Epithelial cell of proximal tubule (primary cell): ENCODE measurements at places on chromosomes 1 and 21. TPM values are rescaled to one million over a fixed set of nuclear protein-coding genes. Genes with fewer than 3 reads are reported as not detected.

DNA sequence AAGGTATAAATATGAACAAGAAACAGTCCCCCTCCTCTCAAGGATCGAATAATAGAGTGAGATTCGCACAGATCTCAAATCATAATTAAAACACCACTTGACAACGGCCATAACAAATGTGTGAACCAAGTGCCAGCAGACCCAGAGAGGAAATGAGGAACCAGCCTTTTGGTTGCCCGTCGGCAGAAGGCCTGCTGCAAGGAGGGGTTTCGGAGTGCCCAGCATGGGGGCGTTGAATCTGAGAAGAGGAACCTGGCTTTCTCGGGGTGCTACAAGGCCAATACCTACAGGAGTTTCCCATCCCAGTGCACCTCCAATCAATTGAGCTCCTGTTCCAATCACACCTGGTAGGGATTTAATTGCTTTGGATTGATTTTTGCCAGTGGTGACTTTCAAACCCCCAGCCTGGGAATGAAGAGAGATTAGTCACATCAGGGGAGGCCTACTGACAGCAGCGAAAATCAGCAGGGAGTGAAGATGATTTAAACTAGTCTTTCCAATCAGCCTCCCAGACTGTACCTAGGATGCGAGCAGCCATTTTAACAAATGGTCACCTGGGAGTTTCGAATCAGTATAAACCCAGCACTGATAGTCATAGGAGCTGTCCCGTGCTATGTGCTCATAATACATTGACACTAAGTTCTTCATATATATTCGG, 263.8 kb downstream of the KAZN start:
- no peak for DNase-seq

- DNase-seq, result no peak
Measured at GRCh38 chr1:185068341-185068740, 23.0 kb downstream of the RNF2 start.

DNA sequence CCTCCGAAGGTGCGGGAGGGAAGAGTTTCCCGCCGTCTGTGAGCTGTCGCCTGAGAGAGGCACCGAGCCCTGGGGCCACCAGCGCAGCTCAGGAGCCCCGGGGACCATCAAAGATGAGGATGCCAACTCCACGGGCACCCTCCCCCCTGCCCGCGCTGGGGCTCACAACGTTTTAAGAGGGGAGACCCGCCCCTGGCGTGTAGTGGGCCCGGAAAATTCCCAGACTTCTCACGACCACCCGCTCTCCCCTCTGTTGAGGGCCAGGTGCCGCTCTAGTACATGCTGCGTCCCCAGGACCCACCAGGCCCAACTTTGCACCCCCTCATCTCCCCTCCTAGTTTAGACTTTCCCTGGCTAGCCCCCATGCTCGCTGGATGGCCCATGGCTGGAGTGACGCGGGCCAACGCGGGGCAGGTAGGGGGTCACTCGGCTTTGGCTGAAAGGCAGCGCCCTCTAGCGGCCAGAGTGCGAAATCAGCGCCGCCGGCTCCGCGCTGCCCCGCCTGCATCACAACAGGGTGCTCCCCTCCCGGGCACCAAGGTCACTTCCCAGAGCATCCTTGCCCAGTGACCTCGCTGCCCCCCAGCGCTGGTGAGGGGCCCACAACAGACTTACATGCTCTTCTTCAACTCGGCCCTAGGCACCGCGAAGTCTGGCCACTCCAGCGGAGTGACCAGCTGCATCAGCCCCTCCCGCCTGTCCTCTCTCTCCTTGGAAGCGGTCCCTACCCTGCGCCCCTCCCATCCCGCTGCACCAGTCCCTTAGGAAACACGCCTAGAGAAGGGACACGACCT, 1.8 kb downstream of the CD160 start:
- no peak for DNase-seq

GRCh38 chr1:4227986-4228385, 327.9 kb upstream of the C1orf174 start:
- DNase-seq, result no peak

The RGS8 gene
- total RNA-seq, result not detected in 2 replicates
